ENCODE measurements at places on chromosomes 4 and X. TPM values are rescaled to one million over a fixed set of nuclear protein-coding genes. Genes with fewer than 3 reads are reported as not detected.

The TRIM75 gene
- total RNA-seq: not detected

GRCh38 chrX:111444881-111445280 lies 32.9 kb upstream of the DCX start:
- DNase-seq: no peak

The FOXR2 gene
- total RNA-seq: not detected

- DNase-seq: no peak
Measured at GRCh38 chrX:149827254-149827653, 45.5 kb downstream of the MAGEA9 start.
